ENCODE measurements at places on chromosomes 12 and 14. TPM values are rescaled to one million over a fixed set of nuclear protein-coding genes. Genes with fewer than 3 reads are reported as not detected.
A peak's percentile ranks its signal among the peaks of the same experiment; 100 is the strongest.

Gene TMPRSS12
- total RNA-seq = not detected

Gene CRIP1
- total RNA-seq = 49.3 TPM

Gene CHGA
- 663 TPM for total RNA-seq

Gene IL25
- total RNA-seq = not detected

Gene NEUROD4
- total RNA-seq = 206 TPM

Gene TRHDE
- total RNA-seq = 16.7 TPM

Gene AMIGO2
- total RNA-seq = 1.7 TPM

DNA sequence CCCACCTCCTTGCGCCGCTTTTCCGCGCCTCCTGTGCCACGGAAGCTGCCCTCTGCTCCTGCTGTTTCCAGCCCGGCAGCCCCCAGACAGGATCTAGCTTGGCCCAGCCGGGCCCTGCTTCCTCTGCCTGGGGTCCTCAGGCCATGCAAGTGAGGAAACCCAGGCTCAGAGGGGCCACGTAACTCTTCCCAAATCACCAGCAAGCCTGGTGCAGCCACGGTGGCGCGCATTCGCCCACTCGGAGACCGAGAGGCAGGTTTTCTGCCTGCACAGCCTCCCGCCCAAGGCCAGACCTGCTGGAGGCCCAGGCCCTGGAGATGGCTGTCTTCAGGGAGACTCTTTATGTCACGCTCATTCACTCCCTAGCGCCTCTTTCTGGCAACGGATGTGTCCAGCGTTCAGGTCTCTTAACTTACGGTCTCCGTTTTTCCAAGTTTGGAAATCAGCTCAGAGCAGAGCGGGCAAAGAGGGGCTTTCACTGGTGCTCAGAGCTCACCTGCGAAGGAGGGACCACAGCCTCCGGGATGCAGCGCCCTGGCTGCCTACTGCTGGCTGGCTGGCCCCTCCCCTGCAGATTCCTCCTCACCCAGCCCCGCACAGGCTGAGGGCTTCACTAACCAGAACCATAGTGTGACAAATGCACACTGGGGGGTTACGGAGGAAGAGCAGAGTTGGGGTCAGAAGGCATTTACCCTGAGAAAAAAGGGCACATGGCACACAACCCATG, 20.6 kb upstream of the CEP170B start:
- no peak for DNase-seq
- peak overlapping the region; percentile 76 for H3K4me3 ChIP-seq
- no peaks in the 10 kb centered on the region for H3K36me3 ChIP-seq
- peaks cover 9% of the 10 kb centered on the region for H3K27me3 ChIP-seq
- no peaks in the 10 kb centered on the region for H3K4me1 ChIP-seq
- H3K27ac ChIP-seq = no peak overlapping the region

- H3K4me1 ChIP-seq = no peaks in the 10 kb centered on the region
- H3K27me3 ChIP-seq = no peaks in the 10 kb centered on the region
- DNase-seq = no peak
- no peaks in the 10 kb centered on the region for H3K36me3 ChIP-seq
- H3K27ac ChIP-seq = no peak overlapping the region
Measured at GRCh38 chr14:70832561-70833305, 23.4 kb upstream of the MAP3K9 start.

- H3K27me3 ChIP-seq = peaks cover 42% of the 10 kb centered on the region
- DNase-seq = no peak
- peaks cover 5% of the 10 kb centered on the region for H3K36me3 ChIP-seq
- H3K27ac ChIP-seq = peak overlapping the region; percentile 98
- H3K4me3 ChIP-seq = peak overlapping the region; percentile 95
Measured at GRCh38 chr12:56159482-56160192, 1.5 kb downstream of the MYL6 start.

GRCh38 chr12:5745251-5745888, 199.7 kb downstream of the ANO2 start:
- H3K4me3 ChIP-seq = no peak overlapping the region
- no peaks in the 10 kb centered on the region for H3K4me1 ChIP-seq
- H3K27me3 ChIP-seq = no peaks in the 10 kb centered on the region
- H3K27ac ChIP-seq = no peak overlapping the region

DNA sequence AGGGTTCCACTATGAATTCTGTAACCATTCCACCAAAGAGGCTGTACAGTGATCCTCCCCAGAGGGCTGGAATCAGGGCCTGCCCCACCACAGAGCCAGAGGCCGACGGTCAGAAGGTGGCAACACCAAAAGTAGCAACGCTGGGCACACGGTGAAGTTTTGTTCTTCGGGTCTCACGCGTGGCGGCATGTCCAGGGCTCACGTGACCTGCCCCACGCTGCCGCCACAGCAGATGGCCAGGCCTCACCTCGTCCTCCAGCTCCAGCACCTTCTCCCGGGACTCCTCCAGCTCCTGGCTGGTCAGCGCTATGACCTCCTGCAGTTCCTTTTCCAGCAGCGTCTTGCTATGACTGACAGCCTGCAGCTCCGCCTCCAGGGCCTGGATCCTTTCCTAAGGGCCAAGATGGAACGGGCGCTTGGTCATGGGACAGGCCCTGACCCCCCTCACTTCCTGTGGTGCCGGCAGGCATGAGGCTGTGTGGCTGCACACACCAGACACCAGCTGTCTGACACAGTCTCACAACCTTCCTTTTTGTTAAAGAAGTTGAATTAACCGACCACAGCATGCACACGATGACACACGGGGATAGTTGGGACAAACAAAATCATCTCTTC, 22.4 kb upstream of the ANKLE2 start:
- no peak for DNase-seq
- H3K27me3 ChIP-seq = peaks cover 12% of the 10 kb centered on the region
- H3K27ac ChIP-seq = peak overlapping the region; percentile 81
- no peak overlapping the region for H3K4me3 ChIP-seq
- H3K36me3 ChIP-seq = peaks cover 21% of the 10 kb centered on the region
- H3K4me1 ChIP-seq = no peaks in the 10 kb centered on the region

DNA sequence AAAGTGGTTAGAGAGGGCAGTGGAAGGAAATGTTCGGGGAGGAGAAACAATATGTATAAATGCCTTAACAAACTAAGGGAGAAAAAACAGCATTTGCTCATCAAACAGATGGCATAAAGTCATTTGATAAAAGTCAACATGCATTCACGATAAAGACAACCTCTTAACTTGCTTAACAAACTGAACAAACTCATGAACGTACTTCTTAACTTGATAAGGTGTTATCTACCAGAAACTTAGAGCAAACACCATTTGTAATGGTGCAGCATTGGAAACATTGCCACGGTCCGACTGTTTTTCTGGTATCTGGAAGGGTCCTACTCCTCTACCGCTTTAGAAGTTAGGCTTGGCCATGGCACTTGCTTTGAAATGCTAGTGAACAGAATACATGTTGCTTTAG, 4.2 kb upstream of the RPS6KL1 start:
- no peak for DNase-seq
- H3K4me3 ChIP-seq = no peak overlapping the region
- H3K27ac ChIP-seq = no peak overlapping the region
- peaks cover 2% of the 10 kb centered on the region for H3K36me3 ChIP-seq
- peaks cover 6% of the 10 kb centered on the region for H3K4me1 ChIP-seq

- no peak overlapping the region for H3K27ac ChIP-seq
- H3K36me3 ChIP-seq = no peaks in the 10 kb centered on the region
- peak; percentile 66 for DNase-seq
- H3K4me3 ChIP-seq = no peak overlapping the region
- no peaks in the 10 kb centered on the region for H3K27me3 ChIP-seq
- peaks cover 6% of the 10 kb centered on the region for H3K4me1 ChIP-seq
Measured at GRCh38 chr14:22391908-22392565, 197.0 kb downstream of the DAD1 start.

DNA sequence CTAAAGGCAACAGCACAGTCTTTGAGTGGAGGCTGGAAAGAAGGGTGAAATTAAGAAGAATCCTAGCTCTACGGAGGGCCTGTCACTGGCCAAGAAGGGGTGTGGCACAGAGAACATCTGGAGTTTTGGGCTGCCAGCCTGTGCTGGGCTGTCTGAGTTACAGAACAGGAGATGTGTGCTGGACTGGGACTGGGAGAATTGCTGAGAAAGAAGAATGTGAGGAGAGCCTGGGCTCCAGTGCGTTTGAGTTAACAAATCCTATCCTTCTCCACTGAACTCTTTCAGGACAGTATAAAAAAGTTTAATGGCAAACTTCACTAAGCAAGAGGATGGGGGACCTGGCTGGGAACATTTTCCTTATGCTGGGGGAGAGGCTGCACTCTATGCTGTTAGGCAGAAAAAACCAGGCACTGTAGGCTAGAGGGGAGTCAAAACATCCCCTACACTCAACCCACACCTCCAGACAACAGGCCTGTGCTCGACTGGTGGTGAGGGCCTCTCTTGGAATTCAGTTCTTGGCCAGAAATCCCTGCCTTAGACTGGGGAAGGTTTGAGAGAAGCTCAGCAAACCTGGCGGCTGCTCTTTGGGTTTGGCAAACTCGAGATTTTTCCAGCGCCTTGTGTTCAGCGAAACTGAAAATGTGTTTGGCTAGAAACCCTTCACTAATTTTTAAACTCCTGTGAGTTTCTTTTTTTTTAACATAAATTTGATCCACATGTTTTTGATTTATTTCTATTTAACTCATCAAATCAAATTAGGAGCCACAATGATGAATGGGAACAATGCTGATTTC, 217.3 kb downstream of the MON2 start:
- no peaks in the 10 kb centered on the region for H3K4me1 ChIP-seq
- no peaks in the 10 kb centered on the region for H3K36me3 ChIP-seq
- no peaks in the 10 kb centered on the region for H3K27me3 ChIP-seq
- H3K27ac ChIP-seq = no peak overlapping the region
- no peak for DNase-seq

GRCh38 chr12:76636121-76636692, 76.6 kb upstream of the OSBPL8 start:
- peaks cover 13% of the 10 kb centered on the region for H3K4me1 ChIP-seq
- DNase-seq = no peak
- no peaks in the 10 kb centered on the region for H3K36me3 ChIP-seq

DNA sequence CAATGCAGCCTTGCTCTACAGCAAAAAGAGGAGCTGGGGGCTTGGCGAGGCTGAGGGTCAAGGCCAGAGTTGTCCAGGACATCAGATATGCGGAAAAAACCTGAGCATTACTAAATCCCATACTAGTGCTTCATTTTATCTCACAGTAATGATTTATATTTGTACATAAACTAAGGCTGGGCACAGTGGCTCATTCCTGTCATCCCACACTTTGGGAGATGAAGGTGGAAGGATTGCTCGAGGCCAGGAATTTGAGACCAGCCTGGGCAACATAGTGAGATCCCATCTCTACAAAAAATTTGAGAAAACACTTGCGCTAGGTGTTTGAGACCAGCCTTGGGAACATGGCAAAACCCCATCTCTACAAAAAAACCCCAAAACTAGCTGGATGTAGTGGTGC, 11.6 kb upstream of the JPH4 start:
- peaks cover 7% of the 10 kb centered on the region for H3K27me3 ChIP-seq
- no peak overlapping the region for H3K27ac ChIP-seq
- no peak for DNase-seq
- H3K36me3 ChIP-seq = no peaks in the 10 kb centered on the region
- no peak overlapping the region for H3K4me3 ChIP-seq
- H3K4me1 ChIP-seq = peaks cover 6% of the 10 kb centered on the region

DNA sequence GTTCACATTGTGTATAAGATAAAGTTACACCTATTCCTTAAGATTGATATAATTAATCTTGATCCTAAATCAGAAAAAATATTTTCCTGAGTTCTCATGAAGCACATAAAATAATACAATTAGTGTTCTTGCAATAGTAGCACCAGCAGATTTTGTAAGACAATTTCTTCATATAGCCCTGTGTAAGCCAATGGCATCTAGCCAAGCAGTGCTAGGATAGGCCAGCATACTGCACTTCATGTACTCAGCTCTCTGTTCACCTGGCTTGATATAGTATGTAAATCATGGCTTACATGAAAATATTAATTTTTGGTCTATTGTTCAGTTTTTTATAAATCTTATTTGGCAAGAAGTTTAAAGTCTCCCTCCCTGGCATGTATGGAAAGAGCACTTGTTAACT, 1.9 kb downstream of the KLRF2 start:
- H3K36me3 ChIP-seq = no peaks in the 10 kb centered on the region
- H3K4me3 ChIP-seq = no peak overlapping the region
- no peaks in the 10 kb centered on the region for H3K4me1 ChIP-seq
- H3K27ac ChIP-seq = no peak overlapping the region
- DNase-seq = no peak
- no peaks in the 10 kb centered on the region for H3K27me3 ChIP-seq

DNA sequence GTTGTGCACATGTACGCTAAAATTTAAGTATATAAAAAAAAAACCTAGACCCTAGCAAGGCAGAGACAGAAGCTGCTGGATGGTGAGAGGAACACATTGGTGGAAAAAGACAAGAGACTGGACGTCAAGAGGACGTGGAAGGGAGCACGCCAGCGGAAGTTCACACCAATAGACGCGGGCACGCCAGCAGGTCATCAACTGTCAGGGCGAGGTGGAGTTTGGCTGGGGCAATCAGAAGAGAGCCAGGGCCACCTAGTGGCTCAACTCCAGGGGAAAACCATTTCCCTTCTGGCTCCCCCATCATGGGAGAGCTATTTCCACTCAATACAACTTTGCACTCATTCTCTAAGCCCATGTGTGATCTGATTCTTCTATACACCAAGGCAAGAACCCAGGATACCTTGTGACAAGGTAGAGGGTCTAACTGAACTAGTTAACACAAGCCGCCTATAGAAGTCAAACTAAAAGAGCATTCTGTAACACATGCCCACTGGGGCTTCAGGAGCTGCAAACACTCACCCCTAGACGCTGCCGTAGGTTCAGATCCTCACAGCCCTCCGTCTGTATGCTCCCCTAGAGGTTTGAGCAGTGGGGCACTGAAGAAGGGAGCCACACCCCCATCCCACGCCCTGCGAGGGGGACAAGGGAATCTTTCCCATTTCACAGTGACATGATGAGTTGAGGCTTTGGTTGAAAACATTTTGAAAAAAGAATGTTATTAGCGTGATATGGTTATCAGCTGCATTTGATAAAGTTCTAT, 702.7 kb downstream of the TMTC2 start:
- DNase-seq = peak; percentile 39
- no peaks in the 10 kb centered on the region for H3K4me1 ChIP-seq
- H3K4me3 ChIP-seq = no peak overlapping the region
- H3K36me3 ChIP-seq = no peaks in the 10 kb centered on the region

DNA sequence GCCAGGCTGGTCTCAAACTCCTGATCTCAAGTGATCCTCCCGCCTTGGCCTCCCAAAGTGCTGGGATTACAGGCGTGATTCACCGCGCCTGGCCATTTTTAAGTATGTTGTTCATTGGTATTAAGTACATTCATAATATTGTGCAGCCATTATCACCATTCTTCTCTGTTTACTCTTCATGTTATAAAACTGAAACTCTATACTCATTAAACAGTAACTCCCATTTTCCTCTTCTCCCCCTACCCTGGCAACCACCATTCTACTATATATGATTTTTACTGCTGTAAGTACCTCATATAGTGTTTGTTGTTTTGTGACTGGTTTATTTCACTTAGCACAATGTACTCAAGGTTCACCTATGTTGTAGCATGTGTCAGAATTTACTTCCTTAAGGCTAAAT, 23.1 kb downstream of the METAP2 start:
- no peaks in the 10 kb centered on the region for H3K4me1 ChIP-seq
- peaks cover 10% of the 10 kb centered on the region for H3K36me3 ChIP-seq
- no peak overlapping the region for H3K27ac ChIP-seq

GRCh38 chr12:53097564-53098353, at the start of gene IGFBP6:
IGFBP6 (plus strand) TSS chr12:53097667; CDS start chr12:53097718, 51 bp downstream.
- H3K4me3 ChIP-seq = peak within 1 kb of the TSS; percentile 91
- DNase-seq = peak; percentile 69
- H3K4me1 ChIP-seq = peaks cover 8% of the 10 kb centered on the region
- H3K36me3 ChIP-seq = no peaks in the 10 kb centered on the region
- peaks cover 32% of the 10 kb centered on the region for H3K27me3 ChIP-seq

GRCh38 chr12:119384340-119384739, 49.8 kb downstream of the CCDC60 start:
- peaks cover 12% of the 10 kb centered on the region for H3K36me3 ChIP-seq
- no peak overlapping the region for H3K27ac ChIP-seq

Measured in glutamatergic neuron (in vitro differentiated cells).